ENCODE measurements at places on chromosomes 3 and 15.

- no peak for DNase-seq
Observed at GRCh38 chr3:4313606-4314293, 10.6 kb downstream of the SETMAR start.

DNA sequence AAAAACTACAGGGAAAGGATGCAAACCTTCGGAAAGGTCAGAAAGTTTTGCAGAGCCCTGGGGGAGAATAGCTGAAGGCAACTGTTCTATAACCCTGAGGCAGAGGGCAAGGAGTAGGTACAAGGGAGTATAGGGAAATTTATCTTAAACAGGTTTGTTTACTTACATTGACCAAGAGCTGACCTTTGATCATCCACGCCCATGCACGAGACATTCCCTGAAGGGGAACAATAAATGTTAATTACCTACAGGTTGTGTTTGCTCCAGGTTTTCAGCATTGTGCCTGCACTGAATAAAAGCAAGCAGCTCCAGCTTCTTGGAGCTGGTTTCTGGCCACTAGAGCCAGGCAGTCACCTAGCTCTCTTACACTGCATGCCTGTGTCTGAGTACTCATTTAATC lies 524.5 kb upstream of the TGFBR2 start:
- no peak for DNase-seq

DNA sequence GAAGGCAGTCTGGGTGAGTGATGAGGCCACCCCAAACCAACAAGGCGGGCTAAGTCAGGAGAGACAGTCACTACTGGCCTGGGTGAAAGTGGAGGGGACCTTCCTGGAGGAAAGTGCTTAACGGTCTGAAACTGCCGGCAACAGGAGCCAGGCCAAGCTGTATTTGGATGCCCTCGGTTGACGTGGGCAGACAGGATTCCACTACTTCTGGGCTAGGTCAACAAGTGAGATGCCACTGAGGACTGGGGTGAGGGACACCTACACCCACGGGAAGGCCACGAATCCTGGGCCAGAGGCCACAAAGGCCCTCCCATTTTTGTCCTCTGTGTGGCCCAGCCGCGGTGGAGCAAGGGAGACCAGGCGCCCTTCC lies 12.3 kb downstream of the SPTBN5 start:
- DNase-seq, result no peak

GRCh38 chr3:14772533-14773138 lies 46.1 kb upstream of the FGD5 start:
- no peak for DNase-seq

DNA sequence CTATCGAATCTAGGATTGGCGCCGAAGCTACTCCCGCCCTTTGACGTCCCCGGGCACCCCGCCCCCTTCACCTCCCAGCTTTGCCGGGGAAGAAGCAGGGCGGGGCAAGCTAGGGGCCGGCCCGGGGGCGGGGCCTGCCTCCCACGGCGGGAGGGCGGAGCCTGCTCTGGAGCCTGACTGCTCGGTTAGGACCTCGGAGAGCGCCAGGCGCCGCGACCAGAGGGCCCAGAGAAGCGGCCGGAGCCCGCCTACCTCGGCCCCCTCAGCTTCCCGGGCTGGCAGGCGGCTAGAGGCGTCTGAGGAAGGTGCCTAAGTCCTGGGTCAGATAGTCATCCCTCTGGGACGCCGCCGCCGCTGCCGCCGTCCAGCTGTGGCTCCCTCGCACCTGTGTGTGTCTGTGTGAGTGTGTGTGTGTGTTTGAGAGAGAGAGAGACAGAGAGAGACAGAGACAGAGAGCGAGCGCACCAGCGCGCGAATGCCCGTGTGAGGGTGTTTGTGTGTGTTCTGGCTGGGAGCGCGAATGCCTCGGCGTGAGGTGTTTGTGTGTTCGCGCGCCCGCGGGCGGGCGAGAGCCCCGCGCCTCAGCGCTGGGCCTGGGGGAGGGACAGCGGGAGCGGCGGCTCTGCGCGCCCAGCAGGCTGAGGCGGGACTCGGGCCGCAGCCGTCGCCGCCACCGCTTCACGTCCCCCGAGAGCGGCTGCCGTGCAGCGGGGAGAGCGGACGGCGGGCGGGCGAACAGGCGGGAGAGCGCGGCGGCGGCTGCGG lies at the start of gene STXBP5L:
STXBP5L (plus strand) TSS at position 176 of the 765 bp plus-strand sequence. CDS start 1,374 bp downstream, outside the sequence.
- DNase-seq, result peak; percentile 74

DNA sequence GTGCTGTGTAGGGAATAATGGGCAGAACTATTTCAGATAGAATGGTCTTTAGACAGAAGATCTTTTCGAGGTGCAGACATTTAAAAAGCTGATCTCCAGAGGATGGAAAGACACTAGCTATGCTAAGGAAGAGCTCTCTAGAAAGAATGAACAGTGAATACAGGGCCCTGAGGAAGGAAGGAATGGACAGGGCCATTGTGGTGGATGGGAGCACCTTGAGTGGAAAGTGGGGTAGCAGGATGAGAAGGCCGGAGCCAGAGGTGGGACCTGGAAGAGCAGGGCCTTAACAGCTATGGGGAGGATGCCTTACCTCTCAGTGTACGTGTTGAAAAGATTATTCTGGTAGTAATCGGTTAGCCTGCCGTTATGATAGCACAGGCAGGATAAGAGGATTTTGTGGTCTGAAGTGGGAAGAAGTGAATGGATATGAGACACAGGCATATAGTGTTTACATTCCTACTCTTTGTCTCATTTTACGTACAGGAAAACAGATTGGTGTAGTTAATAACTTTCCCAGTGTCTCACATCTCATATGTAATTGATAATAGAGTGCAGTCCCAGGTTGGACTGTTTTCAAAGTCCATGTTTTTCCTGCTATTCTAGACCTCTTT lies 172.4 kb downstream of the KLHL25 start:
- DNase-seq, result no peak

DNA sequence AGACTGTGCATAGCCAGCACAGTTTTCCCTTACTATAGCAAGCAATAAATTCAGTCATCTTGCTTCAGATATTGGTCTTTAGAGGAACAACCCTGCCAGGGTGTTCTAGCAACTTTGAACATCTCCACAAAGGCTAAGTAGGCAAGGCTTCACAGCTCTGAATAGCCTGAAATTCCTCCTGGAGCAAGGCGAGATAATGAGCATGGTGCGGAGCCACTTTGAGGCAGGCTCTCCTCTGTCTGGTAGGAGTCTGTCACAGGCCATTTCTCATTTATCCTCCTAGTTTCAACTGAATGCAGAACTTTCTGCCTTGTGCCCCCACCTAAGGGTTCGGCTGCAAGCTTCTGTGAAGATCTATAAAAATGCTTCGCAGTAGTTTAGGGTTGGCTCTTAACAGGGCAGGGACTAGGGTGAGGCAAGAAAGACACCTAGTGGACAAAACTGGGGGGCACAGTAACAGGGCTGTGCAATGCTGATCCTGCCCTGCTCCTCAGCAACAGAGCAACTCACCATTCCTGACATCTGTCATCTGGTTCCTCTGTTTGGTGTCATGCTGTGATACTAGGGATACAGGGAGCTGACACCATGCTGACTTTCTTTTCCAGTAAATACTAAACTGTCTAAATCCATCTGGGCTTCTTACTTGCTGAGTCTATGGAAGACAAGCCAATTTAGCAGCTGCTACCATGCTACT lies 16.6 kb upstream of the EHHADH start:
- peak; percentile 74 for DNase-seq

DNA sequence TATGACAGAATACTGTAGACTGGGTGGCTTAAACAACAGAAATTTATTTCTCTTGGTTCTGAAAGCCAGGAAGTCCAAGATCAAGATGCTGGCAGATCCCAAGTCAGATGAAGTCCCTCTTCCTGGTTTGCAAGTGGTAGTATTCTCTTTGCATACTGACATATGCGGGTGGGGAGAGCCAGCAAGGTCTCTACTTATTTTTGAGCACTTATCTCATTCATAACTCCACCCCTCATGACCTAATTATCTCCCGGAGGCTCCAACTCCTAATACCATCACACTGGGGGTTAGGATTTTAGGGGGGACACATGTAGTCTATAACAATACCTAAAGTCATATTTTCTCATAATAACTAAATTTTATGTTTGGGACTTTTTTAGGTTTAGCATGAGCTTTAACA lies 65.3 kb downstream of the BLM start:
- DNase-seq, result no peak

GRCh38 chr15:55457401-55458022 lies 49.2 kb downstream of the PIERCE2 start:
- no peak for DNase-seq

DNA sequence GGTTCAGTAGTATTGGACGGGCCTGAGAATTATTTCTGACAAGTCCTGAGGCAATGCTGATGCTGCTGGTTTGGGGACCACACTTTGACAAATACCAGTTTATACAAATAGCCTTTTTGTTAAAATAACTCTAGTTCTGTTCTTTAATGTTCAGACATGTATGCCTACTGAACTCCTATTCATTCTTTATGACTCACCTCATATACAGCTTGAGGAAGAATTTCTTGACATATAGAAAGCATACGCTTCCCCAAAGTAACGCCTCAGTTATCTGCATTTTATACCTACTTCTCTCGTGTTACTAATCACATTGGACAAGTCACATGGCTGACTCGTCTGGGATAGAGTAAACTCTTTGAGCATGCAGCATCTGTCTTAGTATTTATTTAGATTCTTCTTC lies 145.4 kb upstream of the GOLIM4 start:
- no peak for DNase-seq

DNA sequence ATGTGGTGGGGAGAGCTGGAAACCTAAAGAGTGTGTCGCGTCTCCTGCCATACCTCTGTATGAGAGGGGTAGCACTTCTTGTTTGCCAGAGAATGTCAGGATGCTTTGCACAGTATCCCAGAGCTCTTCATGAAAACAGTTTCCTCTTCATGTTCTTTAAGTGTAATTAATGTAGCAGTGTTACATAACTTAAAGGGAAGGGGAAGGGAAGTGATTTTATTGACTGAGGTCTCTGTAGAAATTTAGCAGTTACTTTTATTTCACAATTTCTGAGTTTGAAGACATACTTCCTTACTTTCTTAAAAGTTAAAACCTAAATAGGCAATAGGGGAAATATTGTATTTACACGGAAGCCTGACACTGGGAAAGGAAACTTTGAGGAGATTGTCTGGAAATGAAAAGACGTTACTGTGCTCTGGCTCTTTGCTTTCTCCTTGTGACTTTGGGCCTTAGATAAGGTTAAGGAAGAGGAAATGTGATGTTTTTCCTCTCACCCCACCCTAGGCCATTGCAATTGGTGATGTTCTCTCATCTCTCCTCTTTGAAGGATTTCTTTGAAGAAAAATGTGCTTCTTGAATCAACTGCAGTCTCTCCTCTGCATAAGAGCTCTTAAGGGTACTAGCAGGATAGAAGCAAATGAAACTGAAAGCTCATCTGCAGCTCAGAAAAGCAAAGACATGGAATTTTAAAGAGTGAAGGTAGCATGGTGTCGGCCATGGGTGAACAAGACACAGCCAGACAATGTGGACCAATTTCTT lies 6.0 kb downstream of the NXPE3 start:
- DNase-seq, result no peak

DNA sequence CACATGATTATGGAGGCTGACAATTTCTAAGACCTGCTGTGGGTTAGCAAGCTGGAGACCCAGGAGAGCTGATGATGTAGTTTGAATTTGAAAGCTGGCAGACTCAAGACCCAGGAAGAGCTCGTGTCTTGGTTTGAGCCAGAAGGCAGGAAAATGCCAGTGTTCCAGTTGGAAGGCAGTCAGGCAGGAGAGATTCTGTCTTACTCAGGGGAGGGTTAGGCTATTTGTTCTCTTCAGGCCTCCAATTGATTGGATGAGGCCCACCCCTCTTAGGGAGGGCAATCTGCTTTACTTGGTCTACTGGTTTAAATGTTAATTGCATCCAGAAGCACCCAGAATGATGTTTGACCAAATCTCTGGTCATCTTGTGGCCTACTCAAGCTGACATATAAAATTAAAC lies 40.4 kb upstream of the IGF2BP2 start:
- no peak for DNase-seq

DNA sequence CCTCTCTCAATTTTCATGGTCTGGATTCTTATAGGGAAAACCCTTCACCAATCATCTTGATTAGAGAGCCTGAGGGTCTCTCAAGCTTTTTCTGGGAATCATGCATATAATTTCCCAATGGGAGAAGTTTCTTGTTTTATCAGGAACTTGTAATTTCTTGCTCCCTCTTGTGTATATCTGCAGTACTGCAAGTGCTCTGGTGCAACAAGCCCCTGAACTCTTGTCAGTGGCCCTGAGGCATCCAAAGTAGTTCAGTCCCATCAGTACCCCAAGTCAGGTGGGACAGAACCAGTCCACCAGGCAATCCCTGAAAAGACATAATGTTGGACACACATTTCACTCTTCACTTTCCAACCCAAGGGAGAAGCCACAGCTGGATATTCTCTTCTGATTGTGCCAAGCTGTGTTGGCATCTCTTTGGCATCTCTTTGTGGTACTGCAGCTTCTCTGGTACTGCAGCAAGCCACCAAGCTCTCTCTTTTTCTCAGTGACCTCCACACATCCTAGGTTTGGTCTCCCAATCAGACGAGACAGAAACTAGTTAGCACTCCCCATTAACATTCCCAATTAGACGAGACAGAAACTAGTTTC lies 214.5 kb downstream of the ZIC4 start:
- peak; percentile 66 for DNase-seq

DNA sequence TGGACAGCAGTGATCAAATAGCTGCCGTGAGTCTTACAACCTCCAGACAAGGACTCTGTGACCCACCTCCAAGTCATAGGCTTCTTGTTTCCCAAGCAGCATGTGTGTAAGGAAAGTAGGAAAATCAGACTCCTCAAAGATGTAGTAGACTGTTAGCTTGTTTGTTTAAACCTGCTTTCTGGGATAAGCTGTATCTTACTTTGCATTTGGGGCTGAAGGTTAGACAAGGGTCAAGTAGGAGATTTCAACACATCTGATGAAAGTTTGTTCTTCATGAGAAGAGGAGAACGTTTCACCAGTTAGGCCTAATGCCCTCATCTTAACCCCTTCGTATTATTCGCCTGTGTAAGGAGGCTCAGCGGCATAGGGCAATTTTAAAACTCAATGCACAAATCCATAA lies 756.4 kb upstream of the NR2F2 start:
- no peak for DNase-seq

DNA sequence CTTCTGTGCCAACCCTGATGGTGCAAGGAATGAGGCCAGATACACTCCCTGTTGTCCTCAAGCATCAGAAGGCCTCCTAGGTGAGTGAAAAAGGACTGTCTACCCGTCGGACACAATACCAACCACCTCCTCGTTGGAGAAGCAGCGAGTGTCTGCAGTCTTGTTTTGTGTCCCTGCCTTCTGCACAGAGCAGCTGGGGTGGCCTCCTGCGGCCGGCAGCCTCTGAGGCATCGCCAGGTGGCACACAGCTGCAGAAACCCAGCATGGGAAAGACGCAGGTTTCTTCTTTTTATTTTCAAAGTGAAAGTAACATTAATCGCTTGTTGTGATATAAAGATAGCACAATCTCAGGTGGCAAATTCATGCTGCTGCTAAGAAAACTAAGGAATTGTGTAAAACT lies 509.9 kb downstream of the OCA2 start:
- DNase-seq, result peak; percentile 78

GRCh38 chr3:29181149-29181780 lies 99.6 kb upstream of the RBMS3 start:
- DNase-seq, result no peak

DNA sequence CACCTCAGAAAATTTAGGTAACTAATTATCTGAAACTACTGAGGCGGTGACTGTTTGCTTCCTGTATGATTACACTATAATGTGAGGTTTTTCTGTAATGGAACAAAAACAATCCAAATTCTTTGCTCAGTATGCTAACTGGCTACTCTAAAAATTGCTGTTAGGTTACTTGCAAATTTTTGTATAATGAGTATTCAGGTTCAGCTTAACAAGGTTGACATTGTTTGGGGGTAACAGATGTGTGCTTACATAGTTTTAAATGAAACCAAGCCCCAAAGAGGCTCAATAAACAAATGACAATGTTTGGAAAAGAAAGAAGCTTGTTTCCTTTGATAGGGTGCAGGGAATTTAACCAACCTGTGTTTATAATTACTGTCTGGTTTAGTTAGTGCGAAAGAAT lies 414.5 kb upstream of the MDFIC2 start:
- DNase-seq, result no peak

GRCh38 chr3:106124818-106125217 lies 256.0 kb upstream of the CBLB start:
- no peak for DNase-seq

All from NCI-H2081 (cell line).